HT-29 (cell line): ENCODE measurements at places on chromosomes 1 and 21. TPM values are rescaled to one million over a fixed set of nuclear protein-coding genes. Genes with fewer than 3 reads are reported as not detected.
A peak's percentile ranks its signal among the peaks of the same experiment; 100 is the strongest.

Gene AMY1B
- total RNA-seq = not detected in 2 replicates

DNA sequence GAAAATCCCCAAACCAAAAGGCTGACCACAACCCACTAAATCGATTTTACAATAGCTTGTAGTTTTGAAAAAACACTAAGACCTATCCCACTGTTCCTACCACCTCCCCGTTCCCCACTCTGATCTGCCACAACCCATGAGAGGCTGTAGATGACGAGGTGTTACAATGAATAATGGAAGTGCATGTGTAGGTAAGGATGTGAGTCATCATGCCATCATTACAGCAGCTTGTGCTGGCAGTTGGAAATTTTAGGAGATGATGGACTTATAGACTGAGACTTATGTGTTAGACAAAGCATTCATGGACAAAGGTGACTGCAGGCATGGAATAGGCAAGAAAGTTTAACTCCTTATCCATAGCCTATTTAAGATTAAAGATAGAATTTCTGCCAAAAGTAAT, 184.7 kb upstream of the CACYBP start:
- DNase-seq = peak; percentile 10

DNA sequence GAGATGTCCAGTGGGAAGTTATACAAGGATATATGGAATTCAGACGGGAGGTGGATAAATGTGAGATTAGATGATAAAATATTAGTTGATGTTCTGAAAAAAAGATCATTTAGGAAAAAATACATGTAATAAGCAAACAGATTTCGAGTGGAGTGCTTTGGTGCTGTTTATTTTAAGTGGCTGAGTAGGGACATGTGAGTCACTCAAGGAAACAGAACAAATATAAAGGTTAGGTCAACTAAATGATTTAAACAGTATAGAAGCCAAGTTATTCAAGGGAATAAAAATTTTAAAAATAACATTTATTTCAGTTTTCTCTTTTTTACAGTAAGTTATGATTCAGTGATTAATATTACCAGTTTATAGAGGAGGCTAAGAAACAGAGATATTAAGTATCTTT, 1046.7 kb upstream of the B3GALT2 start:
- DNase-seq = no peak

DNA sequence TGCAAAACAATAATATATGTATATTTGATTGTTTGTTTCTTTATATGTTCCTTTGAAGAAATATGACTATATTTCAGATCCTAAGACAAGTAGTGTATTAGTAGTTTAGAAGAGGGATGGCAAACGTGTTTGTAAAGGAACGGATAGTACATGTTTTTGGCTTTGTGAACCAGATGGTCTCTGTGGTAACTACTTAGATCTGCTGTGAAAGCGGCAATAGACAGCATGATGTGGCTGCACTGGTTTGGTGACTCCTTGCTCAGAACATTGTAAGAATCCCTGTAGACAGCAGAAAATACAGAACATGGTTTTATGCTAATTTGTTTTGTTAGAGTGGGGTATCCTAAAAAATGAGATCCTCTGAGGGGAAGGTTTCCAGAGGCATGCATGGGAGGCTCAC, 3.1 kb downstream of the ACADM start:
- no peak for DNase-seq

DNA sequence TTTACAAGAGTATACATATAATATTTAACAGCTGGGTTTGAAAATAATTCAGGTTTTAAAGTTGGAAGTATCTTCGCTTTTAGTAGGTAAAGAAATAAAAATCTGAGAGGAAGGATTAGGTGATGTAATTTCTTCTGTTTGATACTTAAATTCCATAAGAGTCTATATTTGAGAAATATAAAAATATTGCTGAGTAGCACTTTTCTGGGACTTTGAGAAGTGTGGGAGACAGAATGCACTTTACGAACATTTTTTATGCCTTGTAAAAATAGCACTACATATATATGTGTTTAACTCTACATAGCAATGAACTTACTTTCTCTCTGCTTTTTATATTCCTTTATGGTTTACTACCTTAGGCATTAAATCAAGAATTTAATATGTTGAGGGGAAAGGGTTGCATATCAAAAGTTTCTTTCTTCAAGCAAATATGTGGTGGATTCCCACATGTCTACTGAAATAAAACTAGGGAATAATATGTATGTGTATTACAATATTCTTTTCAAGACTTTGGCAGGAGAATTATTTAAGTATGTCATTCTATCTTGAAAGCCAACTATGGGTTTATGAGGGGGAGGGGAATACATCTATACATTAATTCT, 266.7 kb upstream of the ADAMTS5 start:
- no peak for DNase-seq

DNA sequence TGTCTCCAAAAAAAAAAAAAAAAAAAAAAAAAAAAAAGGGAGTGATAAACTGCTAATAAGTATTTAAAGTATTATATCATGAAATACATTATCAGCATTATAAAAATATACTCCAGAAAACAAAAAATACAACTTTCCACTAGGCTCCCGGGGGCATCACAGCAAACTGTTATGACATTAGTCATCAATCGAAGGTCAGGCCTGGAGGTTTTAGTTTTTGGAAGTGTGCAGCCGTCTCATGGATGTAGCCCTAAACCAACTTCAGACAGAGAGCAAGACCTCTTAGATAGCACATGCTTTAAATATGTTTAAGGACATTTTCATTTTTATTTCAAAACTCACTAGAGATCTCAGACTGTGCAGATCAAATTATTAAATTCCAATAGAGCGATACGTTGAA, 106.3 kb downstream of the RERE start:
- no peak for DNase-seq

Gene TACSTD2
- total RNA-seq = 26.6 and 28.7 TPM in 2 replicates

Gene RAB25
- total RNA-seq = 163 and 185 TPM in 2 replicates

Gene TNFRSF9
- total RNA-seq = not detected in 2 replicates

- no peak for DNase-seq
Measured at GRCh38 chr1:190908246-190908645, 430.6 kb upstream of the BRINP3 start.

Gene OBSCN
- total RNA-seq = 7.9 and 16.7 TPM in 2 replicates

DNA sequence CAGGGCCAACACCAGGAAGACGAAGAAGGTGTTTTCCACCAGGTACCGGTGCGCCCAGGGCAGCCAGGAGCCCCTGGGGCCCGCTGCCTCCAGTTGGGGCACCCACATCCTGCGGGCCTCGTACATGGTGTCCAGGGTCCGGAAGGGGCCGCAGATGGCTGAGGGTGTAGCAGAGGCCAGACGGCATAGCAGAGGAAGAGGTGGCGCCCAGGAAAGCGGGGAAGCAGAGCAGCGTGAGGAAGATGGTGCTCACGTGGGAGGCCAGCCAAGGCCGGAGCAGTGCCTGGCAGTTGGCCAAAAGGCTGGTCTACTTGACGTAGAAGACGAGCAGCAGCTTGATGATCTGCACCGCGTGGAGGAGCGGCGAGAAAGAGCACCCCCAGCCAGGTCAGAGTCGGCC, 40.4 kb downstream of the ZNF691 start:
- no peak for DNase-seq

DNA sequence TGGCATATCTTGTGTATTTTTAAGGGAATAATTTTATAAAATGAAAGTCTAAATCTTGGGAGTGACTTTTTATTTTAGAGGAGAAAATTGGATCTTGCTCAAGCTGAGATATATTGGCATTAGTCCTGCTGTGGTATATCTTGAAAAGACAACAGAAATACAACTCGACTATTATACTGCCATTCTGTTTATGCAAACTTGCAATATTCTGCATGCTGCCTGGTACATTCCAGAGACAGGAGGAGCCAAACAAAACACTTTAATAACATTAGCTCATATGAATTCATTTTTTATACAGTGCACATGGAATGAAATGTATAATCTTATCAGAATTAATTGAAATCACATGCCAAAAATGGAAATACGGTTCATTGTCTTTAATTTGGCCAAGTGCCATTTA, 176.0 kb upstream of the NRIP1 start:
- no peak for DNase-seq

DNA sequence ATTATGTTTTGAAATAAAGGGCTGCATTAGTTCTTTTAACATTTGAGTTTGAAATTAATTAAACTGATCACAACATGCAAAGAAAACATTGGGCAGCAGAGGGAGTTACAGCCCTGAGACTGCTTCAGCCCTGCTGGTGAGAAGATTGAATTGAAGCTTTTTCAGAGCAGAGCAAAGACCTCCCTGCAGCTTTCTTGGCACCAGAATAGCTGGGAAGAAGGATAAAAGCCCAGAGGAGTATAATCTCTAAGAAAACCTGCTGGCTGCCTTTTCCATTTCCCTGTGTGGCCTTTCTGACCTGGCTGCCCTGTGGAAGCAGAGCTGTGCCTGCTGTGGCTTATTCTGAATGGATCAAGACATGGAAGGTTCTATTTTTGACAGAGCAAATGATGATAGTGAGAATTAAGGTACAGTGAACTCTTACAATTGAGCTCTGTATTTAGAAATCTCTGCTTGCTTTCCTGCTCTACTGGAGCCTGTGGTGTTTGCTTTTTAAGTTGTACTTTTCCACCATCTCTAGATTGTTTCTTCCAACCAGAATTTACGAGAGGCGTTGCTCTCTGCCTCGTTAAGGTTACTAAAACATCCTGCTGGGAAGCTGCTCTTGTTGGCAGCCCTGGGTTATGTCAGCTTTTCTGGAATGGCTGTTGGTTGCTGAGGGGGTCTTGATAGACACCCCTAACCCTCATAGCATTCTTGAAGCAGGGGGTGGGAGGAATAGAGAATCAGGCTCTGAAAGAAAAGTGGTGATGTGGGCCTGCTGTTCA, 9.9 kb downstream of the SNRPE start:
- DNase-seq = peak; percentile 63

DNA sequence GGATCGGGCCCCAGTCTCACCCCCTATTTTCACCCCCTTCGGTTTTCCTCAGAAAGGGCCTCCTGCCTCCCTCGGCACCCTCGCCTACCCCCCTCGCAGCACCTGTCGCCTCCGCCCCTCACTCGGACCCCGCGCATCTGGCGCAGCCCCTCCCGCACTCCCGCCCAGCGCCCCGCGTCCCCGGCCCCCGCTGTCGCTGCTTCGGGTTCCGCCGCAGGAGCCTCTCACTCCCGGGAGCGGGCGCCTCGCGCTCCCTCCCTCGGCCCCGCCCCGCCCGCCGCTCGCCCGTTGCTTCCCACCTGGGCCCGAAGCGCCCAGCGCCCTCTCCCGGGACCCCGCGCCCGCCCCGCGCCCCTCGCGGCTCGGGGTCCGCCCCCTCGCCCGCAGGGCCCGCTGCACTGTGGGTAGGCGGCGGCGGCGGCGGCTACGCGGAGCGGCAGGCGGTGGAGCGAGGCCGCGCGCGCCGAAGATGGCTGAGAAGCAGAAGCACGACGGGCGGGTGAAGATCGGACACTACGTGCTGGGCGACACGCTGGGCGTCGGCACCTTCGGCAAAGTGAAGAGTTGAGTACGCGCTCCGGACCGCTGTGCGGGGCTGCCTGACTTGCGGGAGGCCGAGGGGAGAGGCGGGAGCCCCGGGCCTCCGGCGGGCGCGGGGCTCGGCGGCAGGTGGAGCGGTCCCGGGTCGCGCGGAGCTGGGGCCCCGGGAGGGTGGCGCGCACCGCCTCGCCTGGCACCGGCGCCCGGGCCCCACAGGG, at the start of gene PRKAA2:
Gene PRKAA2 (plus strand): TSS at position 396 of the 758 bp plus-strand sequence. CDS start 74 bp downstream, at position 470.
- DNase-seq = no peak

GRCh38 chr1:85259912-85260274, 431 bp upstream of the C1orf52 start:
- no peak for DNase-seq
